Uterus (tissue), 4 donors: ENCODE measurements at places on chromosomes 2 and 18. TPM values are rescaled to one million over a fixed set of nuclear protein-coding genes. Genes with fewer than 3 reads are reported as not detected.

TFPI gene
- 135 TPM for total RNA-seq

DNA sequence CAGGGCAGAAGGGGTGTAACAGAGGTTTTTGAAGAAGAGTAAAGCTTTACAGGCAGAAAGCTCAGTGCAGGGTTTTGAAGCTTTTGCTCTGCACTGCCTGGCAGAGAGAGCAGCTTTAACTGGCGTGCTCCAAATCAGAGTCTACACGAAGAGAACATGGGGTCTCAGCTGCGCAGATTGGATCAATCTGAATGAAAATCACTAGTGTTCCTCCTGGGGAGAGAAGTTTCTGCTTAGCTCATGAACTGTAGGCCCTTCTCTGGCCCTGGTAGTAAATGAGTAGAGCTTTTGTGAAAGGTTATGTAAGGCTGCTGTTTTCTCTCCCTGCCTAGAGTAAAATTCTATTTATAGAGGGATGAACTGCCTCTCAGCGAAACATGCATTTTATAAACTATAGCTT lies 13.6 kb downstream of the DCC start:
- no peaks in the 10 kb centered on the region for H3K4me1 ChIP-seq
- H3K4me3 ChIP-seq = no peak overlapping the region
- no peak overlapping the region for H3K27ac ChIP-seq
- no peak for DNase-seq
- no peaks in the 10 kb centered on the region for H3K27me3 ChIP-seq
- no peaks in the 10 kb centered on the region for H3K36me3 ChIP-seq

DQX1 gene
- total RNA-seq = not detected

TLX2 gene
- not detected for total RNA-seq

DNA sequence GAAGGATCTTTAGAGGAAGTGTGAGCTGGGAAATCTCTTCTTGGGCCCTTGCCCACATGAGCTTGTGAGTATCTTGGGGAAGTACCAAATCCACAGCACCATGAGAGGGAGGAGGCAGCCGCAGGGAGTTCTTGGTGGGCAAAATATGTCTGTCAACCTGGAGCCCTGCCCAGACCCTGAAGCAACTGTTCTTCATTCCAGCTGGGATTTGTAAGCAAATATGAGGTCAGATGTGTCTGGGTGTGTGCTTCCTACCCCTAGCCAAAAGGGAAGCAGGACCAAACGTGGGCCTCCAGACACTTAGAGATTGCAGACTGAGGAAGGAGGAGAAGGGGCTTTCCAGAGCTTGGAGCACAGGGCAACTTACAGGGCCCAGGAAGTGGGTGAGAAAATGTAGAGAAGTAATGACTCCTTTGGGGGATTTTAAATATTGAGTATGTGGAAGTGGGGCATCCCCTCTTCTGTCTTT lies 41.9 kb downstream of the TMEM247 start:
- H3K36me3 ChIP-seq = no peaks in the 10 kb centered on the region
- DNase-seq = peak; percentile 85
- H3K27me3 ChIP-seq = no peaks in the 10 kb centered on the region
- no peak overlapping the region for H3K4me3 ChIP-seq
